ENCODE measurements at places on chromosomes 5 and 9.

- DNase-seq = peak; percentile 47
Observed at GRCh38 chr5:30401479-30402058, 791.9 kb upstream of the CDH6 start.

GRCh38 chr5:45687701-45688100, 8.5 kb downstream of the HCN1 start:
- DNase-seq = no peak

DNA sequence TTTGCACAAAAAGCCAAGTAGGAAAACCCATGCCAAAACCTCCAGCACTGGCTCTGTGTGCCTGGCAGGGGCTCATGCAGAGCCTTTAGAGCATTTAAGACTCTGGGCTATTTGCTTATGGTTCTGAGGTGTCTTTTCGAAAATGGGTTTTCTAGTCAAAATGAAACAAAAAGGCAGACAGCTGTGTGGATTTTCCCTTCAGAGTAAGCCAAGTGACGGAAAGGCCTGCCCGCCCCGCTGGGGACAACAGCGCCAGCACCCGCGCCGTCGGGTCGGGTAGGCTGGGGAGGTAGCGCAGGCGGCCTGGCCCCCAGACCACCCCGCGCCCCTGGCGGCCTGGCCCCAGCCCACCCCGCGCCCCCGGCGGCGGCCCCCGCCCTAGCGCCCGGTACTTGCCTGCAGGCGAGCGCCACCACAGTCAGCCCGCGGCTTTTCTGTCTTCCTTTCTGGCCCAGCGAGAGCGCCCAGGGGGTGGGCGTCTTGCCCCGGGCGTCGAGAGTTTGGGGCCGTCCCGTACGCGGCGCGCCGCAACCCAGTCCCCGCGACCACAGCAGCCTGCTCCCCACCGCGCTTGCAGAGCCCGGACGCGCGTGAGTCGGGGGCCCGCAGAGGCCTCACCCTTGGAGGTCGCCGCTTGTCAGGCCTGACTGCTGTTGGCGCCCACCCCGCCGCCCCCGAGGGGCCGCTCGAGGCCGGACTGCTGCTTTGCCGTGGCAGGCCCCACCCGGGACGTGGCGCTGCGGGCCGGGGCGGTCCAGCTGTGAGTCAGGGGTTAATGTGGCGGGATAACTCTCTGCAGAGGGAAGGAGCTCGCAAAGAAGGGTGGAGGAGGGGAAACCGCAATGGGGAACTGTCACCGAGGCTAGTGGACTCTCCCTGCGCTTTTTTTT, at the start of gene TICAM2:
TICAM2 (minus strand) TSS at position 779 of the 890 bp plus-strand sequence. CDS start 21,223 bp downstream, outside the sequence.
- DNase-seq = peak; percentile 70

DNA sequence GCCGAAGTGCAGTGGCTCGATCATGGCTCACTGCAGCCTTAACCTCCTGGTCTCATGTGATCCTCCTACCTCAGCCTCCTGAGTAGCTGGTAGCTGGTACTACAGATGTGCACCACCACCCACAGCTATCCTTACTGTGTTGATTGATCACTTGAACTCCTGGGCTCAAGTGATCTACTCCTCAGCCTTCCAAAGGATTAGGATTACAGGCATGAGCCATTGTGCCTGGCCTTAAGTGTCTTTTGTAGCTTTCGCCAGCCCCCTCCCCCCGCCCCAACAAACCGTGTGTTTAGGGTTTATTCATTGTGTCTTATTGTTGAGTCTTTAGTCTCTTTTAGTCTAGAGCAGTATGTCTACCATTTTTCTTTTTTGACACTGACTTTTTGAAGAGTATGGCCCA, 33.1 kb downstream of the SPIN1 start:
- DNase-seq = no peak

DNA sequence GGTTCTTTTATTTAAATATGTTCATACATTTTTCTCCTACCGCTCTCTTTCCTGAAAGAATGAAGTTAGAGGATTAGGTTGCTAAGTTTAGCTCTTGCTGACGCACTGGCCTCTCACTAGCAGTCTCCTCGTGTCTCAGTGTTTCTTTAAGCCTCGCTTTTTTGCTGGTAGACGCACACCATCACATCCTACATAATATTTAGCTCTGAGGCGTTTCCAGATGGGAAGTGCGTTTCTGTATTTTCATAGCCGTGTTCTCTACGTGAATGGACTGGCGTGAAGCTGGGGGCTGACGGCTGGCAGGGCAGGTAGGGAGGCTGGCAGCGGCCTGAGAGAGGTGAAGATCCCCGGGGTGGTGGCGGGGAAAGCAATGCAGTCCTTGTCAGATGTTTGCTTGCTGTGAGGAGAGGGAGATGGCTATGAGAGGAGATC, 79.2 kb upstream of the SPRY4 start:
- peak; percentile 74 for DNase-seq

DNA sequence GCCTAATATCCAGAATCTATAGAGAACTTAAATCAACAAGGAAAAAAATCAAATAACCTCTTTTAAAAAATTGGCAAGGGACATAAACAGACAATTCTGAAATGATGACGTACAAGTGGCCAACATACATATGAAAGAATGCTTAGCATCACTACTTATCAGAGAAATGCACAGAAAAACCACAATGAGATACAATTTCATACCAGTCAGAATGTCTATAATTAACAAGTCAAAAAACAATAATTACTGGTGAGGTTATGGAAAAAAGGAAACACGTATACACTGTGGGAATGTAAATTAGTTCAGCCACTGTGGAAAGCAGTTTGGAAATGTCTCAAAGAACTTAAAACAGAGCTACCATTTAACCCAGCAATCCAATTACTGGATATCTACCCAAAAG, 1192.0 kb downstream of the CDH12 start:
- DNase-seq = peak; percentile 5

GRCh38 chr9:125789196-125789595, 42.0 kb downstream of the PBX3 start:
- DNase-seq = no peak

DNA sequence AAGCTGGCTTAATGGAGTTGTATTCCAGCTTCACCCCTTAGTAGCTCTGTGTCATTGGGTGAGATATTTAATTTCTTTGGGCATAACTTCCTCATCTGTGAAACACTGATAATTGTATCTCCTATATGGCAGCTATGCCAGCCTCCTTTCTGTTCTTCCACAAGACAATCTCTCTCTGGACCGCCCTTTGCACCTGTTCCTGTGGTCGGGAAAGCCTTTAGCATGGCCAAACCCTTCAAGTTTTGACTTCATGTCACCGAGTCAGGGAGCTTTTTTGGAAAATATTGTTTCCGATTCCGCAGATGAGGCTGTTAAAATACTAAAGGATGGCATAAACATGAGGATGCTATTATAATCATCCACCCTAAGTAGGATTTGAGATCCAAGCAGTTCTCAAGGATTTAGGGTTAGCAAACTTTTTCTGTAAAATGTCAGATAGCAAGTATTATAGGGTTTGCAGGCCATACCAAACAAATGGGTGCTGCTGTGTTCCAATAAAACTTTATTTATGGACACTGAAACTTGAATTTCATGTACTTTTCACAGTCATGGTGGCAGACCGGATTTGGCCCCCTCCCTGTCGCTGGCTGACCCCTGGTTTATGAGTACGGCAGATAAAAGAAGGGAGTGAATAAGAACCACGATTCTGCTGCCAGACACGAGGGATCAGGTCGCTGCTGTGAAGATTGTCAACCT, 695 bp upstream of the NDFIP1 start:
- no peak for DNase-seq

DNA sequence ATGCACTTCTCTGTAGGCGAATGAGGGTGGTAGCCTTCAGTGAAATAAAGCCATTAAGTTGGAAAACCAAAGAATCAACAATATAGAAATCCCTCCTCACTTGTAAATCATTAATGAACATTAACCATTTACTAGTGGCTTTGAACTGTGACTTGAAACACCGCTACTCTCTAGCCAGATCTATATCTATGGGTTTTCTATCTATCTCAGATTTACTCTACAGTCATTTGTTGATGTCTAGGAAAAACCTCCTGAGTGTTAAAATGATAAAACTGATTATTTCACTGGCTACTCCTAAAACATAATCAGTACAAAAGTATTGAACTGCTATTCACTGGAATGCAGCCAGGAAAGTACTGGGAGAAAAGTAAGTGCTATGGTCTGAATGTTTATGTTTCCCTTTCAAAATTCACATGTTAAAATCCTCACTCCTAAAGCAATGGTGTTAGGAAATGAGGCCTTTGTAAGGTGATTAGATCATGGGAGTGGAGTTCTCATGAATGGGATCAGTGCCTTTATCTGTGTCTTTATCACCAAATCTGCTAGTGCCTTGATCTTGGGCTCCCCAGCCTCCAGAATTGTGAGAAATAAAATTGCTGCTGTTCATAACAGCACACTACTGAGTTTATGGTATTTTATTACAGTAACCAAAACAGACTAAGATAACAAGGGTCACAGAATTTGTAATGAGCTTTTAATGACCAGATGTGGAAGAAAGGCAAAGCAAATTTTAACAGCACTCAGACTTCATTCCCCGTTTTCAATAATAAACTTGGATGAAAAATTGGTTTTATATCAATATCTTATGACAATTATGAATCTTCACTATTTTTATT, 8.6 kb upstream of the OXCT1 start:
- no peak for DNase-seq

DNA sequence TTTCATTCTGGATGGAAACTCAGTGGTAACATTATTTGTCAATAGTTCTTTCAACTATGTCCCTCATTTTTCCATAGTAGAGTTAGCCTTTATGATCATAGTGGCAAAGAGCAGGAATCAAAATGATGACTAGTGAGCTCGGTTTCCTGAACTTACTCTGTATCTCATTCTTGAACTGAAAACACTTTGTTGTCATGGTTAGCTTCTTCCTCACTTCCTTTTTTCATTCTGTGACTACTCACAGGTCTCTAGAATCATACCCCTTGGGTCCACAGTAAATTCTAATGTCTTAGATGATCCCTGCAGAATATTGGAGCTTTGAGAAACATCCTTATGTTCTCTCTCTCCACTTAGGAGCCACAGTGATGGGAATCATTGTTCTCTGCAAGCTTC, 29.4 kb upstream of the RECK start:
- DNase-seq = no peak

- no peak for DNase-seq
Observed at GRCh38 chr9:11149065-11149464, 536.3 kb upstream of the PTPRD start.

DNA sequence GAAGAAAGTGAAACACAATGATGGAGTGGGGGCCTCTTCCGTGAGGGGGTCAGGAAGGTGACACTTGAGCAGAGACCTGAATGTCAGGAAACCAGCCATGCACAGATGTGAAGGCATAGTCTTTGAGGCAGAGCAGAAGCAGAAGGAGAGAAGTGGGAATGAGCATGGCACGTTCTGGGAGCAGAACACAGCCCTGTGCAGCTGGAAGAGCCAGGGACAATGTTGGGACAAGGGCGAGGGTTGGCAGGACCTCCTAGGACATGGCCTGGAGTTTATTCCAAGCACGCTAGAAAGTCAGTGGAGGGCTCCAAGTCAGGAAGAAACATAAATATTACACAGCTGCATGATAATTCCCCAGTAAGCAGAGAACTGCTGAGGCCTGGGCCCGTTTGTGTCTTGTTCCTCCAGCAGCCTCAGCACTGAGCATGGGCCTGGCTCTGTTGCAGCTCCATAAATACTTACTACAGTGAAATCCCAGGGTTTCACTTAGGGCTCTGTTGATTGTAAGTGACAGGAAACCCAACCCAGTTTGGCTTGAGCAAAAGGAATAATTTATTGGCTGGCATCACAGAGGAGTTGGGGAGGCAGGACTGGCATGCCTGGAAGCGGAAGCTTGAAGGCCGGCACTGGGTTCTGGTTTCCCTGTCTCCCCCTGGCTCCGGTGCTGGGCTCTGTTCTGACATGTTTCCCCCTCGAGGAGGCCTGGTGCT, 66.2 kb downstream of the MVB12B start:
- DNase-seq = no peak

- no peak for DNase-seq
Observed at GRCh38 chr5:1504069-1504595, 19.6 kb downstream of the LPCAT1 start.

All from adipocyte (in vitro differentiated cells).